ENCODE measurements at places on chromosomes 2 and 18.

- no peak for DNase-seq
These were observed 216.4 kb upstream of the TMEM200C start for GRCh38 chr18:6111726-6112125.

DNA sequence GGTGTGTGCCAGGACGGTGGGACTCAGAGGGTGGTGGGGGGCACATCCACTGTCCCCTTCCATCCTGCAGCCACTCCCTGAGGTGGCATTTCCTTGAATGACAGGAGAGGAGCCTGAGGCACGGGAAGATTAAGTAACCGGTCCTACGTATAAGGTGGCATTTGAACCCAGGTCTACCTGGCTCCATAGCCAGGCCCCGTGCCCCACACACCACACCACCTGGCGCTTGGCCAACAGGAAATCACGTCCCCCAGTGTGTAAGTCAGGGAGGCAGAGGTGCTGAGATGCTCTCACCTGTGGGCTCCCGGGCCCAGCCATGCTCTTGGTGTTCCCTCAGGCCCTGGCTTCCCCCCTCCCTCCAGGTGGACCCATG, 53.7 kb downstream of the HPCAL1 start:
- peak; percentile 37 for DNase-seq

DNA sequence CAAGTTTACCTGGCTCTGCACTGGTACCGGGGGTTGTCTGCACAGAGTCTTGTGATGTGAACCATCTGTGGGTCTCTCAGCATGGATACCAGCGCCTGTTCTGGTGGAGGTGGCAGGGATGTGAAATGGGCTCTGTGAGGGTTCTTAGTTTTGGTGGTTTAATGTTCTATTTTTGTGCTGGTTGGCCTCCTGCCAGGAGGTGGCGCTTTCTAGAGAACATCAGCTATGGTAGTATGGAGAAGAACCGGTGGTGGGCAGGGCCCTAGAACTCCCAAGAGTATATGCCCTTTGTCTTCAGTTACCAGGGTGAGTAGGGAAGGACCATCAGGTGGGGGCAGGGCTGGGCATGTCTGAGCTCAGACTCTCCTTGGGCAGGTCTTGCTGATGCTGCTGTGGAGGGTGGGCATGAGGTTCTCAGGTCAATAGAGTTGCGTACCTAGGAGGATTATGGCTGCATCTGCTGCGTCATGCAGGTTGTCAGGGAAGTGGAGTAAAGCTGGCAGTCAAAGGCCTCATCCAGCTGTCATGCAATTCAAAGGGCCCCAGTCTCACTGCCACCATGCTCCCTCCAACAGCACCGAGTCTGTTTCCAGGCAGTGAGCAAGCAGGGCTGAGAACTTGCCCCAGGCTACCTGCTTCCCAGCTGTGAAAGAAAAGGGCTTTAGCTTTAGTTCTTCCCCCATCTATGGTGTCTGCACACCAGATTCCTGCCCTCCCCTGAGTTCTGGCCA, 278.0 kb downstream of the METTL4 start:
- no peak for DNase-seq

- DNase-seq: no peak
These were observed 71.0 kb downstream of the PRKCE start for GRCh38 chr2:45722477-45722876.

DNA sequence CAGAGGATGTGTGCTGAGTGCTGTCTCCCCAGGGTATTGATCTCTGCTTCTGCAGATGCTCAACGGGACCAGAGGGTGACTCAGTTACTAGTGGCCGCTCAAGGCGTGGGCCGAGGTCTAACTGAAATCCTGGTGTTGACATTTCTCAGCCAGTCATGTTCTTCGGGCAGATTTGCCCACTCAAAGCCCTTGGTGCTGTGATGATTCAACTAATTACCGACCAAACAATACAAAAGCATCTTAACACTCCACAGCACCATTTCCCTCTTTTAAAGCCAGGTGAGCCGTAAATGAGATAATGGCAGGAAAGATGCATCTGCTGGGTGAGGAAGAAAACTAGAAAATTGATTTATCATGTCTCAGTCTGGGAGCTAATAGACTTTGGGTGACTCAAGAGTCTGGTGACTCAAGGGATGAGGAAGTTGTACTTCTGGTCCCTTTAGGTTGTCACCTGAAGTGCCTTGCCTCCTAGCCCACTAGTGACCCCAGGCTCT, 32.7 kb upstream of the PRLH start:
- DNase-seq: no peak
